Stimulated activated CD4-positive, alpha-beta T cell treated with anti-CD3 and anti-CD28 coated beads, Interleukin-15, amount 100 ng/mL, for 1 hour (primary cell): ENCODE measurements at places on chromosomes 1 and 21.
A peak's percentile ranks its signal among the peaks of the same experiment; 100 is the strongest.

DNA sequence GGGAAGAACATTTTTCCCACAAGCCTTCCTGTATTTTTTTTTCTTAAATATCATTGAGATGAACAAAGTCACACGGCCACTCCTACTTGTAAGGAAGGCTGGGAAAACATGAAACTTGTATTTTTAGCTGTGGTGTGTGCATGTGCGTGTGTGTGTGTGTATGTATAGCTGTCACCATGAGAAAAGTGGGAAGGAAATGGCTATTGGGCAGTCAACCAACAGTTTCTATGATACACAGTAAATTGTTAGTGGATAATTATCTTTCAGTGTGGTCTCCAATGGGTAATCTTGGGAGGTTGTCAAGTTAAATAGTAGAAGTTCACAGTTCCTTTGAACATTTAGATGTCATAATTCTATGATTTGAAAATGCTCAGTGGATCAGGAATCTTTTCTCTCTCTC lies 132.7 kb upstream of the USP24 start:
- DNase-seq: no peak

GRCh38 chr1:246001142-246001836 lies 505.8 kb downstream of the SMYD3 start:
- DNase-seq: no peak

- no peak for DNase-seq
Observed at GRCh38 chr21:31110430-31110829, 72.2 kb upstream of the KRTAP19-8 start.

DNA sequence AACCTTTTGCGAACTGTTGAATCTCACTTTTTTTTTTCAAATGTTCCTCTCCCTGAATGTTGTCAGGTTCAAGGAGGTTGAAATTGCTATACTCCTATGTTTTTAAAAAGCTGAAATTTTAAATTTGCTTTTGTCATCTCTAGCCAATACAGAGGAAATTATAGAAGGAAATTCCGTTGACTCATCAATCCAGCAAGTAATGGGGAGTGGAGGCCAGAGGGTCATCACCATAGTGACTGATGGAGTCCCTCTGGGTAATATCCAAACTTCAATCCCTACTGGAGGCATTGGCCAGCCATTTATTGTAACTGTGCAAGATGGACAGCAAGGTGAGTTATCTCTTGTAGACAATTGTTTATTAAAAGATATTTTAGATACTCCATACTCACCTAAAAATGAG lies 36.3 kb downstream of the GABPB2 start:
- no peak for DNase-seq

GRCh38 chr1:154546264-154547063 lies 12.0 kb downstream of the UBE2Q1 start:
- peak; percentile 15 for DNase-seq

DNA sequence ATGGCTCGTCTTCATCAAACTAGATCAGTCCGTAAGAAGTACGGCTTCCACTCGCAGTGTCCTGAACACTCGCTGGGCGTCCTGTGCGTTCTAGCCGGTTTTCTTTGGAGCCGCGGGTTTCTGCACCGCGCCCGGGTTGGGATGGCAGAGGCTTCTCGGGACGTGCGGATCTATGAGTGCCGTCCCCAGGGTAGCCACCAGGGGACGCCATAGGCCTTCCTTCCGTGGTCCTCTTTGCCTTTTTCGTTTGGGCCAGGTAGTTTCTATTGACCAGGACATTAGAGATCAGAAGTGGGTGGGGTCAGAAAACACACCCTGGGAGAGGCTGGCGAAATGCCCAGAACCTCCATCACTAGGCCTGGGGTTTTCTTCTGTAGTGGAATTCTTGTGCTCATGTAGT lies 273.8 kb downstream of the FAM72C start:
- no peak for DNase-seq

GRCh38 chr1:32969566-32969965 lies 5.0 kb upstream of the RNF19B start:
- DNase-seq: no peak

- no peak for DNase-seq
Observed at GRCh38 chr1:218611916-218612585, 266.9 kb downstream of the TGFB2 start.

- DNase-seq: no peak
Observed at GRCh38 chr1:159869173-159869572, 6.7 kb upstream of the VSIG8 start.

GRCh38 chr21:38295997-38296764 lies 39.4 kb downstream of the KCNJ15 start:
- DNase-seq: no peak

GRCh38 chr1:59340411-59341307 lies 43.8 kb downstream of the FGGY start:
- DNase-seq: no peak

DNA sequence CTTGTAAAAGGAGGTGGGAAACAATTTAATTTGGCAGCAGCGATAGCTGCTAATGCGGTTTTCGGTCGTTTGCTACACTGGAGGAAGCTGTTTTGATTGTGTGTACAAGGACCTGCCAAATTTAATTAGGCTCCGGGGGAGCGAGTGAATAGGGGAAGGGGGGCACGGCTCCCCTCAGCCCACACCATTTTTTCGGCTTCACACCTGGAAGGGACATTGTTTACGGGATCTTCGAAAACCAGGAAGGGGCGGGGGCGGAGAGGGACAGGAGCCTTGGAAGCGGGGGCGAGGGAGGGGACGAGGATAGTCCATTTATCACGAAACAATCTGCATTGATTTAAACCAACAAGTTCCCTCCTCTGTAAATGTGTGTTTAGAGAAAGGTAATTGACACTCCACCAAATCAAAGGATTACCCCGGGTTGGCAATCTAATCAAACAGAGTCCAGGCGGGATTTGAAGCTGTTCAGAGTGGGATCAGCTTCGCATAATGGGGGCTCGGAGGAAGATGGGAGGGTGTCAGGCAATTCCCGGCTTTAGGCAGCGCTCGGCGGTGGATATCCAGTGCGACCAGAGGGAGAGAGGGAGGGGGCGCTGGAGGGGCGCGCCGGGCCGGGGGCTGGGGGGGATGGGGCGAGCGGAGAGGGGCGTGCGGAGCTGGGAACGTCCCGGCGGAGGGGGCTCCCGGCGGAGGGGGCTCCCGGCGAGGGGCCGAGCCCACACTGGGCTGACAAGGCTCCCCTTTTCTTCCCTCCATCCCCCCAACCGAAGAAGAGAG lies 9.8 kb downstream of the PAX7 start:
- DNase-seq: no peak

GRCh38 chr1:51265618-51266017 lies 29.5 kb downstream of the RNF11 start:
- DNase-seq: no peak

- DNase-seq: no peak
Observed at GRCh38 chr21:41405321-41405720, 20.7 kb upstream of the MX1 start.

DNA sequence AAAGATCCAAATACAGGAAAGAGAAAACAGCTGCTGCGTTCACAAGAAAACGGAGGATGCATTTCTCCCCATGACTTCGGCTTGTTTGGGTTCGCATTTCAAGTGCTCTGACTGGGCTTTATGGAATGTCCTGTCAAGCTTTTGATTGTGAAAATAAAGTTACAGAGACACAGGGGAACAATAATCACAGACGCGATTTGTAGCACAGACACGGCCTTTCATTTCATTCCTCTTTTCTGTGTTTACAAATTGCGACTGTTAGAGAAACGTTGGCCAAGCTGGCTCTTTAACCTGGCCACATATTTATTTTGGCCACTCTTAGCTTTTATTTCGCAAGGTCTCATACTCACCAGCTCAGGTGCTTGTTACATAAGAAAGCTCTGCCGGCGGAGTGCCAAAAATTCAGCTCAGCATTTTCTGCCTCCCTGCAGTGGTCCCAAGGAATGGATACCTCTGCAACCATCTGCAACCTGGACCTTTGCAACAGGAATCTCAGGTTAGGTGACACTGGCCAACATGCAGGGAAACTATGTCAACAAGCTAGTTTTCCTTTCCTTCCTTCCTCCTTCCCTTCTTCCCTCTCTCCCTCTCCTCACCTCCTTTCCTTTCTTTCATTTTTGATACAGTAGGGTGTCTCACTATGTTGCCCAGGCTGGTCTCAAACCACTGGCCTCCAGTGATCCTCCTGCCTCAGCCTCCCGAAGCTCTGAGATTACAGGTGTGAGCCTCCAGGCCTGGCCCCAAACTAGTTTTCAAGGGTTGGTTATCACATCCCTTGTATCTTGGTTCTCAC lies 58.2 kb upstream of the SLC45A1 start:
- no peak for DNase-seq

- DNase-seq: no peak
Observed at GRCh38 chr1:241696172-241696814, 44.2 kb downstream of the WDR64 start.

DNA sequence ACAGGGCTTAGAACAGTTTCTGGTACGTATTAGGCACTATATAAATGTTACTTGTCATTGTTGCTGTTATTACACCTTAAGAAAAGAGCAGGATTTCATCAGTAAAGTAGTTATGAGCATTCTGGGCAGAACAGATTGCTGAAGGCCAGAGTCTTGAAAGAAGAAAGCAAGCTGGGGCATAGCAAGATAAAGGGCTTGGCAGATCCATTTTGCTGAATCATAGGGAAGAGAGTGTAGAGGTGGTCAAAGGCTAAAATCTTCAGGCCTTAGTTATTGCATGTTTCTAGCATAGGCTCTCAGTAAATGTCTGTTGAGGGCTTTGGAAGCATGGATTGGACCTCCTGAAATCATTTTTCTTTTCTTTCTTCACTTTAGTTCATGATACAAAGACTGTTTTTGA lies 67.5 kb downstream of the PLA2G4A start:
- no peak for DNase-seq

DNA sequence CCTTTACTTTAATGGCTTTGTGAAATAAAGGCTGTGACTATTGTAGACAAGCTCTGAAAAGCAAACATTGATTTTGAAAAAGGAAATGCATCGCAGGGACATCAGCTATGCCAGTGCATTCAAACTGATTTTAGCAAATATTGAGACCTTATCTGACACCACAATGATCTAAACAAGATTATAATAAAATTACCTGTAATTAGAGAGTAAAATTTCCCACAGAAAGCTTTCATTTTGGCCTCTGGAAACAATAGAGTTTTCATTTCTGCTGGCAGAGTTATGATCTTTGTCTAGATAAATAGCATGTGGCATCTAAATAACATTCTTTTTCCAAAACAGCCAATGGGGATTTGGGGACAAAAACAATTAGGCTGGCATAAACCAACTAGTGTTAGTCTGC lies 650.4 kb upstream of the PRMT6 start:
- no peak for DNase-seq

DNA sequence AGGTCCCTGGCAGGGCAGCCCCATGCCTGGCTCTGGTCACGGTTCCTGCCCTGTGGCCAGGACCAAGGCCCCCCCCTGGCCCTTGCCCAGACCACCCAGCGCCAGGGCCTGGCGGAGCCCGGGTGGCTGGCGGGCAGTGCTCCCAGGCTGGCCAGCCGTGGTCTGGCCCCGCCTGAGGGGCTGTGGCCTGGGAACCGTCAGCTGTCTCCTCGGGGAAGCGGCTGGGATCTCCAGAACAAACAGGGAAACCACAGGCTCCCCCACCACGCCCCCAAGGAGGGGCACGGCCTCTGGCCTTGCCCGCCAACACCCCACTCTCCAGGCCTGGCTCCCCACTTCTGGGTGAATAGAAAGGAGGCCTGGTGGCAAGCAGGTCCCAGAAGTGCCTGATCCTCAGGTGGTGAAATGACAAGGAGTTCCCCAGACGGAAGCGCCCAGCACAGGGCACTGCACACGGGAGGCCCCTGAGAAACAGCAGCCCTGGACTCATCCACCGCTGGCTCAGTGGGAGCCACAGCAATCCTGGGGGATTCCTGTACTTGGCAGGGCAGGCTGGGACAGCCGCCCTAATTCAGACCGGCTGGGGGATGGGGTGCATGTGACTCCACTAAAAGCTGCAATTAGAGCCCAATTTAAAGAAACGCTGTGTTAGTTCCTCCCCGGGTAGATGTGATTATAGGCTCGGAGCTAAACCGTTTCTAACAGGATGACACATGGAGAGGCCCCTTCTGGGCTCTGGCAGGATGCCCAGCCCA lies 78.9 kb downstream of the RAP1GAP start:
- DNase-seq: no peak

- no peak for DNase-seq
Observed at GRCh38 chr1:81936853-81937252, 136.1 kb downstream of the ADGRL2 start.

DNA sequence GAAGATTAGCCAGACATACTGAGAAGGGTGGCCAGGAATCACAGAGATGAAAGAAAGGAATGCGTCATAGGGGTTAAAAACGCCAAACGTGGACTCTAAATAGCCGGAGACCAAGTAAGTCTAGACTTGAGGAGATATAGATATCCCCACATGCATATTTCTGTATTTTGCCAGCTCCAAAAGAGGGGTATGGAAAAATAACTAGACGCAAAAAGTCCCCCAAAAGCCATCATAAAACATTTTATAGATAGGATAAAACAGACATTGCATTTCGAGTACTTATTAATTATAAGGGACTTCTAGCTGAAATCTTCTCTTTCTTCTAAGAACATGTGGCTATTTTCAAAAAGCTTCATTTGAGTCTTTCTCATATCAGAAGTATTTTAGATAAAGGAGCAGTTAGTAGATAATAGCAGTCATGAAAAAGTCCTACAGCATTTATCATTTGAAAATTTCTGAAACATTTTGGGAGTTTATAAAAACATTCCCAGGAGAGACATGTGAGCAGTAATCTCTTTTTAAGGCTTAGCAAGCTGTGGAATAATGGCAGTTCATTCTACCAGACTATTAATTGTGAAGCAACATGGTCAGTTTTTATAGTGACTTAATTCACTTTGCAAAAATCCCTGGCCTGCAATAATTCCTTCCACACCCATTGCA lies 6.1 kb downstream of the KIF26B start:
- DNase-seq: no peak

DNA sequence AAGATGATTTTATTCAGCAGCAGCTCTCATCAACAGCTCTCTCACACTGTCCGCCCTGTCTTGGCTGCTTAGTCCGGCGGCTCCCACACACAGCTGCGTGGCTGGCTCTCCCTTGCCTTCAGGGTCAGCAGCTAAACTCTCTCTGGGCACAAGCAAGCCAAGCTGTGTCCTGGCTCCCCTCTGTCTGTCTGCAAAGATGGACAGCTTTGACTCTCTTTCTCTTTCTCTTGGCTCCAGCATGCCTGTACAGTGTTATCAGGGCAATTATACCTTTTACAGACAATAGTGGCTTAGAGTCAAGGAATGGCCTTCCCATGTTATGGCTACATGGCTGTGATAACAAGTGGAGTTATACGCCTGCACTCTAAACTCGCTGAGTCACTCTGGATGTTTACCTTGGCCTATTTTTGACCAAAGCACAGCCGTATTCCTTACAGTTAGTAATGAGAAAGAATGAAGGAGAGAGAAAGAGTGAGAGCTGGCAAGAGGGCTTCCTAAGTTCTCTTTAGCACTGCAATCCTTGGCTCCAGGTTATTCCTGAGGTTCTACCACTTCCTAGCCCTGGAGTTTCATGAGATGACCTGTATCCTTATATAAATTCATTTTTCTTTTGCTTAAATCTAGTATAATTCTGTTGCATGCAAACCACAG lies 59.9 kb upstream of the ZSWIM5 start:
- DNase-seq: no peak

DNA sequence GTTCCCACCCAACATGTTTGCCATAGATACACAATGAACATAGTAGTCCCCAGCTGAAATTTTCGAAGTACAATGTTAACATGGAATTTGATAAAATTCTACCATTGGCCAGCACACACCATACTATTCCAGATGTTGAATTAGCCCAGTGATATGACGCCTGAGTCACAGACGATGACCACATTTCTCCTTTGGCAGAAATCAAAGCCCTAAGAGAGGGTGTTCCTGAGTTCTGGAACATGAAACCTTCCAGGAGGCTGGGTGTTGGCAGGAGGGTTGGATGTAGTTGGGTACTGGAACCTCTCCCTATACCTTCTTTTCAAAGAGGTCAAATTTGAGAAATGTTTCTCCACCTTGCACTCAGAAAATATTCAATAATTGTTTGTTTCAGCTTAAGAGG lies 37.8 kb downstream of the LPAR3 start:
- no peak for DNase-seq
